ENCODE measurements at places on chromosomes 13 and 19. TPM values are rescaled to one million over a fixed set of nuclear protein-coding genes. Genes with fewer than 3 reads are reported as not detected.

Gene HDGFL2
- 51.0 TPM for total RNA-seq

Gene KRTDAP
- not detected for total RNA-seq

Gene YJEFN3
- 44.9 TPM for total RNA-seq

Gene ZNF667
- total RNA-seq: 33.3 TPM

Gene PNMA8A
- 139 TPM for total RNA-seq

Gene RASIP1
- 8.8 TPM for total RNA-seq

Gene SLC5A5
- 2.6 TPM for total RNA-seq

Gene RXFP2
- total RNA-seq: 0.17 TPM

Gene ZNF460
- total RNA-seq: 94.9 TPM

Gene VN1R2
- not detected for total RNA-seq

Gene CYP4F8
- total RNA-seq: not detected

Gene C19orf38
- 0.96 TPM for total RNA-seq

Gene GPR4
- 3.8 TPM for total RNA-seq

Gene FBXO27
- 32.0 TPM for total RNA-seq

Gene CGB2
- not detected for total RNA-seq

Gene FXYD3
- total RNA-seq: 2.7 TPM

All from dorsolateral prefrontal cortex (tissue), 122 donors.